Left forelimb (tissue), 1 donor: ENCODE measurements at places on chromosomes 2 and 18.

GRCh38 chr2:3180082-3180908 lies 197.3 kb downstream of the EIPR1 start:
- no peak for DNase-seq

DNA sequence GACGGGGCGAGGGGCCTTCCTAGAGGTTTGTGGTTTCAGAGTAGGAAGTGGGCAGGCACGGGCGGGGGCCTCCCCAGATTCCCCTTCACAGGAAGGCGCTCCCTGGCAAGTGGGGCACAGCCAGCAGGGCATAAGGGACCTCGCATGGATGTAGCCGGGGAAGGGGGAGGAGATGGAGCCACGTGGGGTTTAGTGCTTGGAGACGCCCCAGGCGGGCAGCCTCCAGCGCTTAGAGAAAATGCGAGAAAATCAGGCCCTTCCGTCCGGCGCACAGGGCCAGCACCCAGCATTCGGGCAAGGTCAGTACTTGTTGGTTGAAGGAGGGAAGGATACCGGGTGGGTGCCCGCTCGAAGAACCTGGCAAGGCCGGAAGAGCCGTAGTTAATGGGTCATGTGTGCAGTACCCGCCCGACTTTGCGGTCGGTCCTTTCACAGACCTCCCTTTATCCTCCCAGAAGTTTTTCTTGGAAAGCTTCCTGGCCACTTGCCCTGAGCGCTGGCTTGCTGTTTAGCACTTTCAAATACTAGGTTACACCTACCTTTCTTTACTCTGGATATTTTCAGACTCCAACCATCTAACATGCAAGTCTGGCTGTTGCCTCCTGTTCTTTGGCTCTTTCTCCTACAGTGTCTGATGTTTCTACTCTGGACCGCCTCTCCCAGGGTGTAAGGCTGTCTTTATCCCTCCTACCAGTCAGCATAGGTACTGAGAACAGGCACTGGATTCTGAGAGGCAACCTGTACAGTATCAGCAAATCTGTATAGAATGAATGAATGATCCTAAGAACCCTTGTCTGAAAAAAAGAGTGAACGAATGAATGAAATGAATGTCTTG lies 78.1 kb downstream of the CIB4 start:
- DNase-seq = peak; percentile 68

DNA sequence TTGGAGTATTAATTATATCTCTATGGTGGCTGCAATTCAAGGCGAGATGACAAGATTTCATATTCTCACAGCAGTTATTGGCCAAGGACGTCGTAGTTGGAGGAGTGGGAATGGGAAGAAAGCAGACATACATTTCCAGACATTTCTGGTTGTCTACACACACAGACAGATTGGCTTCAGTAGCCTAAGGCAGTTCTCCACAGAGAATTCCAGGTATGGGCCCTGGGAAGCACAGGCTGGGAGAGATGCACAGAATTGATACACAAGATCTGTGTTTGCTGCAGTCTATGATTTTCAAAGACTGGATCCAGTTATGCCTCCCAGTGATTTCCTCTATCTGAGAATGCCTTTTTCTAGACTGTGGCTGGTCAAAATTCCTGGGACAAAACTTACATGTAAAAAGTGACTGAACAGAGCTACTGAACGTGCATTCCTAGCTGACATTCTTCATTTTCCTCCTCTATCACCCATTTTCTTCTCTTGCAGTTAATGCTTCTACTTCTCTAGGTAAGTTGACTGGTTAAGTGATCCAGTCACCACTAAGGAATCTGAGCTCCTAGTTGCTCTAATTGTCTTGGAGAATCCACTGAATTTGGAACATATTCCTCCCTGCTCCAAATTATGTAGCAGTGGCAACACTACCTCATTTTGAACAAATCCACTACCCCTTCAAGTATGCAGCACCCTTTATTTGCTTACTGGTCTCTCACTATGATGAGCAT lies 386.7 kb upstream of the CDH7 start:
- DNase-seq = no peak

DNA sequence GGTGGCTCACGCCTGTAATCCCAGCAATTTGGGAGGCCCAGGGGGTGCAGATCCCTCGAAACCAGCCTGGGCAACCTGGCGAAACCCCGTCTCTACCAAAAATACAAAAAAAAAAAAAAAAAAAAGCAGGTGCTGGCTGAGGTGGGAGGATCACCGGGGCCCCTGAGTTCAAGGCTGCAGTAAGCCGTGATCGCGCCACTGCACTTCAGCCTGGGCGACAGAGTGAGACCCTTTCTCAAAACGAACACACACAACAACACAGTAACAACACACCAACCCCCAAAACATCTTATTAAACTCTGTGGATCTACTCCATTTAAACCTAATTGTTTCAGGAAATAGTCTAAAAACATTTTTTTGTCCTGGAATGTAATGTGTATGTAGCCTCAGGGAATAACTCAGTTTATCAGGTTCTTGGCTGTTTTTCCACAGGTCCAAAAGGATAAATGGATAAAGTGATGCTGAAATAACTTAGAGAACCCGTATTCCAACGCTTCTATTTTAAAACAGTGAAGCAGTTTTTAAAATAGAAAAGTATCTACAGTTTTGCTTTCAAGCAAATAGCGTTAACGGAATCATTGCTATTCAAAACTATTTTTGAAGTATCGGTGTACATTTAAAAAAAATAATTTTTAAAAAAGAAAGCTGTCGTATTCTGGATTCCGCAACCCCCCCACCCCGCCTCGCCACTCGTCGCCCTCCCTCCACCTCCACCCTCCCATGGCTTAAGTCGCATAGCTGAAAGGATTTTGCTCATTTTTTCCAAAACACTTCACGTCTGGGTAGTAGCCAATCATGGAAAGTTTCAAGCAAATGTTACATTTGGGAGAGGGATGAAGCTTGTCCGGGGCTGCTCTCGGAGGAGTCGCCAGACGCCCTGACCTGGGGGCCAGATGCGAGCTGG lies 895 bp upstream of the GLS start:
- DNase-seq = no peak

- DNase-seq = no peak
Observed at GRCh38 chr18:58195278-58195765, 151.3 kb downstream of the NEDD4L start.

DNA sequence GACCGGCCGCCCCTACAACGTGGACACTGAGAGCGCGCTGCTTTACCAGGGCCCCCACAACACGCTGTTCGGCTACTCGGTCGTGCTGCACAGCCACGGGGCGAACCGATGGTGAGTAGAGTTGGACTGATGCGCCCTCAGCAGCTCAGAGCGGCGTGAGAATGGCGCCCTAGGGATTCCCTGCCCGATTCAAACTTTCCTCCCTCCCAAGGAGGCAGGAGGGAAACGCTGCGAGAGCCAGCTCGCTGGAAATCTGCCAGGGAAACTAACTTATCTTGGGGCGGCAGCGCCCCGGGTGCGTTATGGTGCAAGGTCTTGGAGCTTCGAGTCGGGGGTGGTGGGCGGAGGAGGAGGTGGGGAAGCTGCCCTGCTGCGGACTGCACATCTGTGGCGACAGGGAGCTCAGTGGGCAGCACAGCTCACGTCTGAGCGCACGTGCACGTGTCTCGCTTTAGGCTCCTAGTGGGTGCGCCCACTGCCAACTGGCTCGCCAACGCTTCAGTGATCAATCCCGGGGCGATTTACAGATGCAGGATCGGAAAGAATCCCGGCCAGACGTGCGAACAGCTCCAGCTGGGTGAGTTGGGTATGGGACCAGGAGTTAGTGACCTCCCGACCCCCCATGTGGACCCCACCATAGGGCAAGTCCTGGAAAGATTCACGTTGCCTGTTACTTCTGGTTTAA lies 697 bp downstream of the ITGA4 start:
- peak; percentile 68 for DNase-seq

DNA sequence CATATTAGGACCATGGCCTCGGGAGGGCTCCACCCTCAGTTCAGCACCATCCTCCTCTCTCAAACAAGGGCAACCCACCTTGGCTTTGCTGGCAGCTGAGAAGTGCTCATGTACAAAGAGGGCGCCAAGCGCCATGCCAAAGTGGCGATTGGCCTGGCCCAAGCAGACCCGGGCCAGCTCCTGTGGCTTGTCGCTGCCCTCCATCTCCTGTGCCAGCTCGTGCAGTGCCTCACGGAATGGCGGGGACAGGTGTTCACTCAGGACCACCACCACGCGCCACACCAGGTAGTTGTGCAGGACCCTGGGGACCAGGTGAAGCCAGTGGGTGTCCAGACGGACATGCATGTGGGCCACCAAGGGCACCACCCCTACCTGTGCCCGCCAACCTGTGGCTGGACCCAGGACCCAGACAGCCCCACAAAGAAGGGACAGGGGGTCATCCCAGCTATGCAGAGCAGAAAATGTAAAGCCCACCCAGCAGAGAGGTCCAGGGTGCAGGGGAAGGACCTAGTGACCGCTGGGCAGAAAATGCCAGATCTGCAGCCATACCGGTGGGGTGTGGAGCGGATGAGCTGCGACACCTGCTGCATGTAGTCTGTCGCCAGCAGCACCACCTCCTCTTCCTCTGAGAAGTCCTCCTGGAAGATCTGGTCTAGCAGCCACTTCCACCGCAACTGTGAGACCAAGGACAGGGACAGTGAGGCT lies 3.6 kb downstream of the ECEL1 start:
- no peak for DNase-seq

- DNase-seq = no peak
Observed at GRCh38 chr2:242065426-242065825, 195.9 kb downstream of the RTP5 start.

DNA sequence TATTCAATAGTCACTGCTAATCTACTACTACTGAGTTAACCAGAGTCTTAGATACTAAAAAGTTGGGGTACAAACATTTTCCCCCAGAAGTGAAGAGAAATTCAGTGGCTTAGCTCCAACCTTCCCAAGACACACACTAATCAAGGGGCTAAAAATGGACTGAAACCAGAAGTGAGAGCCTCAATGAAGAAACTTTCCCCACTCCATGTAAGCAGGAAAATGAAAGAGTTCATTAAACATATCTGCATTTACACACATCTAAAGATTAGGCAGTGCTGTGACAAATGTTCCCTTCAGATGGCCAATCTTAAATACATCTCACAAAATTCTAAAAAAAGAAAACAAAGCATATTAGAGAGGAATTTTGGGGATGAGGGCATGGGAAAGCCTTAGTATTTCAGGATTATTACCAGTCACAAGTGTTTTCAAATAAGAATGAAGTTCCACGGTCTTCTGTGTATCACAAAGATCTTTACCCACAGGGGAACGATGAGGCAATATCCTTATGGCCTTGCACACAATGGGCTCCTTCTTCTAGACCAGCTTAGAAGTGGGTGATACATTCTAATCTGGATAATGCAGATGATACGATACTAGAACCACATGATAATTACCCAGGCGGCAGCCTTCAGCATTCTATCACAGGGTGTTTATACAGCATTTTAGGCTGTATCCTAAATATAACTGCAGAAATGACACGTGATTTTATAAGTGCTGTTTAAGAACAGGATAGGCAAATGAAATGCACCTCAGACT lies 17.1 kb downstream of the ANKRD44 start:
- no peak for DNase-seq

GRCh38 chr2:68911709-68912108 lies 40.5 kb upstream of the BMP10 start:
- DNase-seq = no peak

DNA sequence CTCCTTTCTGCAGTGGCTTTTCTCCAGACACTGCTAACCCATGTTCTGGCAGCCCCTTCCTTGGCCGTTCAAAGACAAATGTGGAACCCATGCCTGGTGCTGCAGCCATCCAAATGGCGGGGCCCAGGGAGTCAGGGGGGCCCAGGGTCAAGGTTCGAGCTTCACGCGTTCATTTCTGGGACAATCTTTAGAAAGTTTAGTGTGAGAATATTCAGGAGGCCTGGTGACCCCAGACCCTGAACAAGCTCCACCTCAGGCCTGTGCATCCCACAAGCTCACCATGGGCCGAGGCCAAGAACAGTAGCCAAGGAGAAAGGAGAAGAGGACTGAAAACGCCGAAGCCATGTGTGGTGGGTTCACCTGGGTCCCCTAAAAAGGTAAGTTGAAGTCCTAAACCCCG lies 54.4 kb downstream of the ANKMY1 start:
- DNase-seq = peak; percentile 28

DNA sequence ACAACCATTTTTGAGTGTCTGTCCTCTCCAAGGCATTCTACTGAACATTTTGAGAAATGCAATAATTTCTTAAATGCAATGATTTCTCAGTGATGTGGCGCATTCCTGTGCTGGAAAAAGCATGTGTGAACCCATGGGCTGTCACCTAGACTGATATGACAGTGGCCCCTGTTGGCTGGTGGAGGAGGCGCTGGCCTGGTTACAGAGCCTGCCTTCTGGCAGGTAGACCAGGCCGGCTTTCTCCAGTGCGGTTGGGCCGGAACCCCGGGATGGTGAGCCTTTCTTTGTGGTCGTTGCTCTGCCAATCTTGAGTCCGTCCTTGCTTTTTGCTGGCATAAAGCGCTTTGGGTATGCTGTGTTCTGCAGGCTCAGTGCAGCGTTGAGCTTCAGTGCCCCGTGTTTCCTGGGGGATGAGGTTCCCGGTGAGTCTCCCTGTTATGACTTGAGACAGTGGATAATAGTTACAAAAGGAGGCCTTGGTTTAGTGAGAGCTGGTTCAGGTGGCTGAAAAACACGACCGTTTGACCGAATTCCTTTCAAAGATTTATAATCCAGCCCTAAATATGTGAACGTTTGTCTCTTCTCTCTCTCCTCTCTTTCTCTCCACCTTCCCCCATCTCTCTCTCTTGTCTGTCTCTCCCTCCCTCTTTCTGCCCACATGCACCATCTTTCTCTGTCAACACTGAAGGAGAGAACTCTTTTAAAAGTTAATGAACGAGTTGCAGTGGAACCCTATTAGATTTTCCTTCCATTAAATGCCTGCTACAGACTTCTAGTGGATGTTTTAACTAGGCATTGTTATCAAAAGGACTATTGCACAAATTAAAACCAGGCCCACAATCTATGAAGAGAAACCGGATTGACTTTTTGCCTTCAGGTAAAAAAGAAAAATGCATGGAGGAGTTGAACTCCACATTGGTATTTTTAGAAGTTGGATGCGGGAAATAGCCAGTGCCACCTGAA lies 34.0 kb downstream of the TSHZ1 start:
- DNase-seq = no peak

GRCh38 chr2:106028192-106028591 lies 165.9 kb downstream of the UXS1 start:
- DNase-seq = no peak

GRCh38 chr18:75063196-75063595 lies 145.7 kb downstream of the PTGR3 start:
- no peak for DNase-seq

DNA sequence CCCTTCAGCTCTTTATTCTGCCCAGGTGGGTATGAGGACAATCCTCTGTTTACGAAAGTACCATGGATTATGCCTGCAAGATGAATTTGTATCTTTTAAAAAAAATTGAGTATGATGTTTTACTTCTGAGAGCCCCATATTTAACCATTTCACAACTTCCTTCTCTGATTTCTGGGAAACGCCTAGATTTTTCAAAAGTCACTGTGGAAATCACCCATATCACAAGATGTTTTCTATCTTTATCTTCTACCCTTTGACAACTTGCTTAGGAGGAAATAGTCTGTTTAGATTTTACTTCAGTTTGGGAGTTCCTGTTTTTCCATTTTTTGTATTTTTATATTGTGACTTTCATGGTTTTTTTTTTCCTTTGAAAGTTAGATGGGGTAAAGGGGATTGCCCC lies 53.0 kb downstream of the ICOS start:
- DNase-seq = no peak
